ENCODE measurements at places on chromosomes 2 and 18.

DNA sequence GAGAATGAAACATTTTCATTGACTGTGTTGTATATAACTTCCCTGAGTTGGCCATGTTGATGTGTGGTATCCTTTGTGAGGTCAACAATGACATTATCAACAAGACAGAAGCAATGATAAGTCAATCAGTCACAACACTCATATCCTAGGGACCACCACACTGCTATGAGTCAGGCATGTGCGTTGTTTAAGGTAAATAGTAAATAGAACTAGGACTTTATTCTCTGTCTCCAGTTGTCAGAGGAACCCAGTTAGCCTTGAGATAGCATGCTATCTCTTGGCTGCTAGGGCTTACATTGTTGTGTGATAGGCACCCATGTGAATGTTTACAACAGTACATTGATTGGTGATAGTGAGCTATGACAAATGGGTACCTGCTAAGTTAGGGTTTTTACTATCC is 37.3 kb downstream of the GPD2 start:
- no peak for DNase-seq

DNA sequence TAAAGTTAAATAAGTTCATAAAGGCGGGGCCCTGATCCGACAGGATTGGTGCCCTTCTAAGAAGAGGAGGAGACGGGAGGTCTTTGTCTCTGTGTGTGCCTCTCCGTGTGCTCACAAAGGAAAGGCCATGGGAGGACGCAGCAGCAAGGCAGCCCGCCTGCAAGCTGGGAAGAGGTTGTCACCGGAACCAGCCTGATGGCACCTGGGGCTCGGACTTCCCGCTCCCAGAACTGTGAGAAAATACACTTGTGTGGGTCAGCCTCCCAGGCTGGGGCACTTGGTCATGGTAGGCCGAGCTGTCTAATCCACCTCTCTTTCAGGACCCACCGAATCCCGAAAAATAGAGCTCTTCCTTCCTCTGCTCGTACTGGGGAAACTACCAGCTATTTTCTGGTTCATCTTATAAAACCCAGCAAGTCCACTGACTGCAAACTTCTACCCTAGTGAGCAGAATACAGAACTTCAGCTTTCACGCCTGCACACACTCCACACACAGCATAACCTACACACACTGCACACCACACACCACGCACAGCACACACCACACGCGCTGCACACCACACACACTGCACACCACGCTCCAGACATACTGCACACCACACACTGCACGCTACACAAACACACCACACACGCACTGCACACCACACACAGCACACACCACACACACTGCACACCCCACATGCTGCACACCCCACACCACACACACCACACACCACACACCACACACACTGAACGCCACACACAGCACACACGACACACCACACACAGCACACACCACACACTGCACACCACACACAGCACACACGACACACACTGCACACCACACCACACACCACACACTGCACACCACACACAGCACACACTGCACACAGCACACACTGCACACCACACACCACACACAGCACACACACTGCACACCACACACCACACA is 58.1 kb downstream of the ASB1 start:
- no peak for DNase-seq

DNA sequence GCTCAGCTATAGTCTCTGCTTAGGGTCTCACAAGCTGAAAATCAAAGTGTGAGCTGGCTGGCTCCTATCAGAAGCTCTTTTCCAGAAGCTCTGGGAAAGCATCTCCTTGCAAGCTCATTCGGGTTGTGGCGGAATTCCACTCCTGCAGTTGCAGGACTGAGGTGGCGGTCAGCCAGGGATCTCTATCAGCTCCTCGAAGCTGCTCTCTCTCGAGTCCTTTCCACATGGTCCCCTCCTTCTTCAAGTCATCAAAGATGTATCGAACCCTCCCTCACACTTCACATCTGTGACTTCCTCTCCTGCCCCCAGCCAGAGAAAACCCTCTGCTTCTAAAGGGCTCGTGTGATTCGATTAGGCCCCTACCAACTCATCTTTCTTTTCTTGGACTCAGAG is 141.7 kb downstream of the ZFP36L2 start:
- no peak for DNase-seq

GRCh38 chr18:77054288-77054605 is 78.3 kb downstream of the MBP start:
- no peak for DNase-seq

- no peak for DNase-seq
These were observed 763.9 kb downstream of the TSN start for GRCh38 chr2:122519366-122519765.

GRCh38 chr2:152386266-152386665 is 51.3 kb downstream of the FMNL2 start:
- DNase-seq, result no peak

- DNase-seq, result no peak
These were observed 211.7 kb downstream of the RNF152 start for GRCh38 chr18:61681065-61681464.

- DNase-seq, result no peak
These were observed 1189.4 kb downstream of the DSC3 start for GRCh38 chr18:29853126-29853525.

- DNase-seq, result no peak
These were observed 41.9 kb downstream of the SCN9A start for GRCh38 chr2:166333801-166334200.

DNA sequence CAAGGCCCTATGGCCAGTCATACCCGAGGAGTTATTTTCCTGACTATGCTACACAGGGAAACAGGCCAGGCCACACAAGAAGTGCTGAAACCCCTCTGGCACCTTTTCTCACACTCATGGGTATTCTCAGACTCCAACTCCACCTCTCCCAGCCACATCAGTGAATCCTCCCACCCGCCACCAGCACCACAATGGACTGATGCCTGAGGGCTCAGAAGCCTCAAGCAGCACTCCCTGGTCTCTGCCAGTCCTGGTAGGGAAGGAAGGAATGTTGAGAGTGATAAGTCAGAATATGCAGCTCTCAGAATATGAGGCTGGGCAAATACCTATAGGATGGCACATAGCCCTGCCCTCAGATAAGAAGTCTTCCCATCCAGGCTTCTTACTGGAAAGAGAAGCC is 391.1 kb downstream of the ALK start:
- no peak for DNase-seq

GRCh38 chr2:222427646-222428301 is 3.4 kb downstream of the SGPP2 start:
- peak; percentile 56 for DNase-seq

DNA sequence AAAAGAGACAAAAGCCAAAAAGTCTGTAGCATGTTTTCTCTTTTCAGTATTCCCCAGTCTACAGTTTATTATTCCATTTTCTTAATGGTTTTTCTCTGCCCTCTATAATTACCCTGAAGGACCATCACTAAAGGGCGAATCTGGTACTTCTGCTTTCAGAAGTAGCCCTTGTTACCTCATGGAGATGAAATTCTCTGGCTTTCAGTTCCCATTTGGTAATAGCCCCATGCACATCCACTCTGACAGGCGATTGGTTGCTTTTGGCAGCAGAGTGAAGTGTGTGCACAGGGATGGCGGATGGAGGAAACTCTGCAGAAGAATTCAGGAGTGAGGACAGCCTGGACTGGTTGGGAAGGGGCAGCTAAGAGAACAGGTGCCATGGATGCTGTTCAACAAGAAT is 66.3 kb upstream of the NABP1 start:
- DNase-seq, result no peak

DNA sequence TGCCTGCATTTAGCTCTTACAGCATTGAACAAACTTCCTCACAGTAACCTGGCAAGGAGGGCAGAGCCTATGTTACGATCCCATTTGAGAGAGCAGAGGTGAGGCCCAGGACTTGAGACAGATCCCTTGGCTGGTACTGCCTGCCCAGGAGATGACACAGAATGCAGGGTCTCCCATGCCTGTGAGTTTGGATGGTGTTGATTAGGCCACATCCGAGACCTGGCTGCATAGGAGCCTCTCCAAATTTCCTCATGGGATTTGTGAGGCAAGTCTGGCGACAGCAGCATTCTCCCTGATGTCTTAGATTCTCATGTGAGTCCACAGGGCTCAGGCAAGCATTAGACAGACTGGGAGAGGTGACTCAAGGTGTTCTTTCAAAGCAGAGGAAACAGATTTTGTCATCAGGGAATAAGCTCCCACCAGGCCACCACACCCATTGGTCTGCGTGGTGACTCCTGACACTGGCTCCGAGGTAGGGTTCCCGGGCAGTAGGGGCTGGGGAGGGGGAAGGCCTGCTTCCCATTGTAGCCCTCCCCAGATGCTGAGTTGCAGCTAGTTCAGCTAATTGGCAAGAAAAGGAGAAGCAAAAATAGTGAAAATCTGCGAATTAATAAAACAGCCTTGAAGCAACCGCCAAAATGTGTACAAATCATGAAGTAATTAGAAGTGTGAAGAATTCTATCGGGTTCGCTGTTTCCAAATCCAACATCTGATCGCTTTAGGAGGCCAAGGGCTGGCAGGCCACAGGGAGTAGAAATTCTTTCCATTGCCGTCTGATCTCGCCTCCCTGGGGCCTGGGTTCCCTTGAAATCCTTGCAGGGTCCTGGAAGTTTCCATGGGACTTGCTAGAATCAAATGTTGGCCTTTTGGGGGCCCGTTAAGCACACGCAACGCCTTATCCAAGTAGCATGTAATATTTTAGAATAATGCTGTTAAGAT is 68.0 kb downstream of the MAPK4 start:
- peak; percentile 20 for DNase-seq

- no peak for DNase-seq
These were observed 476.0 kb downstream of the EIPR1 start for GRCh38 chr2:2901384-2902345.

DNA sequence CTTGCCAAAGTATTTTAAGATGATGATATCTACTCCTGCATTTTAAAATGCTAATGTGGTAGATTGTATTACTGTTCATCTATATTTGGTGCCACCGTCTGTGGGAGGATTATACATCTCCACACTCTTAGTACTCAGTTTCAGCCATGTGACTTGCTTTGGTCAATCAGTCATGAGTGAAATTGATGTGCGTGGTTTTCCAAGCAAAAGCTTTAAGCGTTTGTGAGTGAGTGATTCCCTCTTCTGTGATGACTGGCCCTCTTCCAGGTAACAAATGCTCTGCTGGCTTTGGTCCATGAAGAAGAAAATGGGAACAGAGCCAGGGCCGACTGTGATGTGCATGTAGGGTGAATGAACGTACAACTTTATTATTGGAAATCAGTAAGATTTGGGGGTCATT is 330.4 kb downstream of the LPIN1 start:
- no peak for DNase-seq

DNA sequence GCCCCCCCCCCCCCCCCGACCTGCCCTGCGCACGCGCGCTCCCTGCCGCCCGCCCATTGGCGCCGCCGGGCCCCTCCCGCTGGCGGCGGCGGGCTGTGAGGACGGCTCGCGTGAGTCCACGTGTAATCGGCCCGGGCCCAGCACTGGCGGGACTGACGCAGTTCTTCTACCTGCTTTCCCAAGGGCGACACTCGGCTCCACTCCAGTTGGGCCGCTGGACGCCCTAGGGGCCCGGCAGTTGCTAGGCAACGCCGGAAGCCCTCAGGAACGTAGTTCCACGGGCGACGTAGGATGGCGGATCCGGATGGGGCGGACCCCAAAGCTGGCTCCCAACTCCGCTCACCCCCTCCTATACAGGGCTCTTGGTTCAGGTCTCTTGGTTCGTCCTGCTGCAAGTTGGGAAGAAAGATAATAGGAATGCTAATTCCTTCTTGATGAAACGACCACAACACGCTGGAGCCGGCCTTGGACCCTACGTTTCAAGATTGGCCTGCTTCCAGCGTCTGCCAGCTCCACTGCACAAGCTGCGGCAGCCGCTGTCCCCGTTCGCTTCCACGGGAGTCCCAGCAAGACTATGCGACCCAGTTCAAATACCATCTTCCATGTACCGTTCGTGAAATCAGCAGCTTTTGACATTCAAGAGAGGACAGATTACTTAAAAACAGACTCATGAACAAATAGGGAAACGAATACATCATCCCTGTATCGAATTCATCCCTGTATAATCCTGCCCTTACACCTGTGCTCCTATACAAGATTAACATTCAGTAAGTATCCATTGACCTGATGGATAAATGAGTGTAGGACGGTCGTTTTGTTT is 415 bp upstream of the MCFD2 start:
- peak; percentile 24 for DNase-seq

DNA sequence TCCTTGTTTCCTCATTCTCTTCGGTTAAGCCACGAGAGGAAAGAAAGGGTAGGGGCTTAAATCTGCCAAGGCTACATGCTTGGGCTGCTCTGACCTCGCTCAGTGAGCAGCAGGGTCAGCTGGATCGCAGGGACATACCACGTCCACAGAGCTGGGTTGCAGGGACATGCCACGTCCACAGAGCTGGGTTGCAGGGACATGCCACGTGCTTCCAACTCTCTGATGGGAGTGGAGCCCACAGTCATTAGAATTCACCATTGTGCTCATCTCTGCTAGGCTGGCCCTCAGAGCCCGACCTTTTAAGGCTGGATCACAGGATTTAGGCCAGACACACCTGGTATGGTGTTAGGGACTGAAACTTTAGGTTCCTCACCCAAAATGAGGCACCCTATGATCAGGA is 107.4 kb upstream of the SEC11C start:
- no peak for DNase-seq

- DNase-seq, result peak; percentile 6
These were observed 2.7 kb downstream of the ZEB2 start for GRCh38 chr2:144516981-144517865.

DNA sequence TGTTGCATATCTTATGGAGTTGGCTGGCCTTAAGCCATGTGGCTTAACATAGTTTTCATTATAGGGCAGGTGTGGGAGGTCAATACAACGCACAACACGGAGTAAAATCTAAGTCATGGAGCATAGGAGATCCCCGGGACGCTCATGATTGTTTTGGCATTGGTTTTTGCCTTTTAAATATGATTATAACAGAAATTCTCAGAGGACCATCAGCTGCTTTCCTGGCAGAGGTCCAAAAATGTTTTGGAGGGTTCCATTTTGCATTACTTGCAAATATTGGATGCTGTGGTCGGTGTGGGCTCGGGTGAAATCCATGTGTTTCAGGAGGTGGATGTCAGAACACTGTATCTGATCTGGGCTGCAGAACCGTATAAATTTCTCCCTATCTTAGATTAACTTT is 3.4 kb downstream of the NCOA1 start:
- DNase-seq, result no peak

DNA sequence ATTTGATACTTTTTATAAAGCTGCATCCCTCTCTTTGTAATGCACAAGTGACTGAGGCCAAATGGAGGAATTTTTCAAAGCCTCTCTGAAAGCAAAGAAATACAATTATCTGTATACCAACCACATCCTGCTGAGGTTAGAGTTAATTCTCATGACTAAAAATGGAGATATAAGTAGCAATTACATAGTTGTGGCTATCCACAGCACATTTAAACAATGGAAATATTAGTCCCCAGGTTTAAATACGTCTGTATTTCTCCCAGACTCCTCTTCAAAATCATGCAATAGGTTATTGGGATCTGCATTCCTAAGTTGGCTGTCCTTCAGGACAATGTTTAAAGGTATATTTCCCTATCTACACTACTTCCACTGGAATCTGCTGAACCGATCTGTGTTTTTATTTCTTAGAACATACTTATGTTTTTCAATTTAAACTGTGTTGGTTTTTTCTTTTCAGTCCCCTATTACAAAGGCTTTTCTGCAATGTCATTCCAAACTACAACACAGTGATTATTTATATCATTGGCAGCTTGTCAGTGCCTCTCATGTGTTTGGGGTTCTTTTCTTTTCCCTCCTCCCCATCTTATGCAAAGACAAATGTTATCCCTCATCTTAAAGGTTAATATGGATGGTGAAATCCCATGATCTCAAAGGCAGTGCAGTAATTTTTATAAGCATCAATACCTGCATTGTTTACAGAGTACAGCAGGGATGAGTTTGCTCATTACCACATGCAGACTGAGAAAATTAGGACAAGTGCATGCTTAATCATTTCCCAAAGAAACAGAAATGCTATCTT is 134.8 kb upstream of the FSHR start:
- DNase-seq, result no peak

- DNase-seq, result no peak
These were observed 894.5 kb upstream of the POU3F3 start for GRCh38 chr2:103959174-103960128.

Data from epithelial cell of prostate (primary cell).